ENCODE measurements at places on chromosomes 12 and 14.

DNA sequence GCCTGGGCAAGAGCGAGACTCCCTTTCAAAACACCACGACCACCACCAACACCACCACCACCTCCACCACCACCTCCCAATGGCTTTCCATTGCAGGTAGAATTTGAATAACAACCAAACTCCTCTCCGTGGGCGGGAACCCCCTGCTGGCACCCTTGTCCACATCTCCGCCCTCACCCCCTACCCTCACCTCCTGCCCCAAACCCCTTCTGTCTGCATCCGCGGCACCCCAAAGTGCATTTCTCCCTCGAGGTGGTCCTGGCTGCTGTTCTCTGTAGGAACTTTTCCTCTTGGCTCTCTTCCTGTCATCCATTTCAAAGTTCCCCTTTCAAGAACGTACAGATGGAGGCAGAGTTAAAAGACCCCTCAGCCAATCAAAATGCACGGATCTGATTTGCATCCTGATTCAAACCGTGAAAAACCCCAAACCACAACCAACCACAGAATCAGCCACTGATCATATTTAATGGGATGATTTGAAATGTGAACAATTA, 3.8 kb downstream of the SDSL start:
- DNase-seq: no peak

GRCh38 chr14:81416194-81416952, 16.2 kb upstream of the STON2 start:
- DNase-seq: no peak

DNA sequence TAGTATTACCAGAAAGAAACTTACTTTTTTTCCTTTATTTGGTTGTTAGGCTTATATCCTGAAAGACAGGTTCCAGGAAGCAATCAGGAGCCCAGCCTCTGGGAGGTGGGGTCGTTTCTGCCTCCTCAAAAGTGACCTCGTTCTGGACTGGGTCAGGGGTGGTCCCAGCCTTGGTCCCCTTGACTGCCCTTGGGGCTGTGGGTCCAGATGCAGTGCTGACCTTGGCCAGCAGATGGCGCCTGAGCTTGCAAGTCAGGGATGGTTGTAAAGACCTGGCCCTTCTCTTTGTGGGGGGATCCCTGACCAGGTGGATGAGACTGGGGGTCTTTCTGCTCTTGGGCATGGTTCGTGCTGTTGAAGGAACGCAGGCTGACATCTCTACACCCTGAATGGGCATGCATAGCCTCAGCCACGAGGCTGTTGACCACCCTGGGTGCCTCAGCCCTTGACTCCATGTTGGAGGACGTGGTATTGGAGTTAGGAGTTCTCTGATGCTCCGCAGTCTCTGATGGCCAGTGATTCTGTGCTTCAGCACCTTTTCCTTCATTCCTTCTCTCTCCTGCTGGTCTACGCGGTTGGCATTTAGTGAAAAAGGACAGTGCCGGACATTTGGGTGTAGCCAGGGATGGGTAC, 62.4 kb downstream of the ADCK1 start:
- DNase-seq: peak; percentile 12

DNA sequence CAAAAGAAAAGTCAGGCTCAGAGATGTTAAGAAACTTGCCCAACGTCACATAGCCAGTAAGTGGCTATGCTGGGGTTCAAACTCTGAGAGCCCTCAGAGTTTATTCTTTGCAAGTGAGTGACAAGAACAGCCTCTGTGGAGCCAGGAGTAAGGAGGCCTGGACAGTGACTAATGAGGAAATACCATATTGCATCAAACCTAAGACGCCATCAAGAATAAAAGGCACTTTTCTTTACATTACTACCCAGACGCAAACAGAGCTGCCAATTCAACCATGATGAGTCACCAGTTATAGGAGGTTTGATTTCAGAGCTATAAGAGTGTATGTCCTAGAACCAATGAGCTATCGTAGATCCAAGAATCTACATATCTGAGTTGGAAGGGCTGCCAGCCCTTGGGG, 9.4 kb downstream of the TNFRSF1A start:
- no peak for DNase-seq

GRCh38 chr12:6461401-6462233, 8.9 kb downstream of the VAMP1 start:
- no peak for DNase-seq

DNA sequence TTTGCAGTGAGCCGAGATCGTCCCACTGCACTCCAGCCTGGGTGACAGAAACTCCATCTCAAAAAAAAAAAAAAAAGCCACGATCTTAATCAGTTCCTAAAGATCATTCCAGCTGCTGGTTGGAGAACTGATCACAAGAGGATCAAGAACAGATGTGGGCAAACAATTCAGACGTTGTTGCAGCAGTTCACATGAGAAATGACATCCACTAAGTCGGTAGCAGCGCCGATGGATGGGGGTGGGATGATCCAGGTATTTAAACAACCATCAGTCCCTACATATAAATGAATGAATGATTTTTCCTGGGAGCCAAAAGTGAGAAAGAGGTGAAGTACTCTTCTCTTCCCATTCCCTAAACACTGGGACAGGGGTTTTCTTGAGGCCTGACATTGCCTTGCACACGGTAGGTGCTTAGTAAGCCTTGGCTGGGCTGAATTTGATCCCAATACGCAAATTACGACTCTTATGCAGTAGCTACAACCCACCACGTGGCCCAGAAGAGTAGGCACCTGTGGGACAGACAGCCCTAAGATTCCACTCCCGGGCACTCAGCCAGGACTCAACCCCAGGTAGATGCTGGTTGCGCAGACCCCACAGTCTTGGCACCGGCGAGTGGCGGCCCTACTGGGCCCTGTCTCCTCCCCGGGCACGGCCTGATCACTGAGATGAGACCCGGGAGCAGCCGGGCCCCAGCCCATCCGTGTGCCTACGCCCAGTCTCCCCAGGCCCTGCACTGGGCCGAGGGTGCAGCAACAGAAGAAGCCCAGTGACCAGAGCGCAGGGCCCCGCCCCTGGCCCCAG, 565 bp downstream of the SPRYD3 start:
- DNase-seq: no peak

GRCh38 chr12:52368508-52368907, 1.2 kb upstream of the KRT85 start:
- DNase-seq: no peak

DNA sequence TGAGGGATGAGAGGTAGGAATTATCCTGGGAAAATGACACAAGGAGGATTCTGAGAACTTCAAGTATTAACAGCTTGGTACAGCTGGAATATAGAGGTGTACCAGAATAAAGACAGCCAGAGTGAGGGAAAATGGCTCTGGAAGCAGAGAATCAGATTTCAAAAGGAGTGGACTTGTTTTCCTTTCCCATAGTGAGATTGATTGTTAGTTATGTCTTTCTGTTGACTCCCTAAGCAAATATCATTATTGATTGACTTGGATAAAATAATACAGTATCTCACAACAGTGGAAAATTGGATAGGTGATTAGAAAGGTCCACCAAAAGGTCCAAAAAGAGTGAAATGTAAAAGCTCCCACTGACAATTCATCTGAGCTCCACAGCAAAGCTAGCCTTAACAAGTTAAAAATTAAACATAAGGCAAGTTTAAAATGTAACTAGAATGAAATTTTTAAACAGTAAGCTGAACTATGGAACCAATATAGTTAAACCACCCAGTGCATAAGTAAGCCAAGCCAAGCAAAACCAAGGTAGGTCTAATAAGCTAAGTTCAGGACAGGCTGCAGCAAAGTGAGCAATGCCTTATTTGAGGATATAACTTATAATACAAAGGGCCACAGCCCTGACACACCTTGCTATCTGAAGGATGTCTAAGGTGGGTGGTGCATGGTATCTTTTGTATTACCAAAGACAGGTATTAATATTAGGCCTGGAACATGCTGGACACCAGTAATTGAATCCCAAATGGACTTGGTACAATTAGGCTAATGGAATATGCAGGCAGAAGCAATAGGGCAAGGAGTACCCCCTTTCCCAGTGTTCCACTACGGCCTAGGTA, 21.8 kb downstream of the ENTPD5 start:
- DNase-seq: no peak

DNA sequence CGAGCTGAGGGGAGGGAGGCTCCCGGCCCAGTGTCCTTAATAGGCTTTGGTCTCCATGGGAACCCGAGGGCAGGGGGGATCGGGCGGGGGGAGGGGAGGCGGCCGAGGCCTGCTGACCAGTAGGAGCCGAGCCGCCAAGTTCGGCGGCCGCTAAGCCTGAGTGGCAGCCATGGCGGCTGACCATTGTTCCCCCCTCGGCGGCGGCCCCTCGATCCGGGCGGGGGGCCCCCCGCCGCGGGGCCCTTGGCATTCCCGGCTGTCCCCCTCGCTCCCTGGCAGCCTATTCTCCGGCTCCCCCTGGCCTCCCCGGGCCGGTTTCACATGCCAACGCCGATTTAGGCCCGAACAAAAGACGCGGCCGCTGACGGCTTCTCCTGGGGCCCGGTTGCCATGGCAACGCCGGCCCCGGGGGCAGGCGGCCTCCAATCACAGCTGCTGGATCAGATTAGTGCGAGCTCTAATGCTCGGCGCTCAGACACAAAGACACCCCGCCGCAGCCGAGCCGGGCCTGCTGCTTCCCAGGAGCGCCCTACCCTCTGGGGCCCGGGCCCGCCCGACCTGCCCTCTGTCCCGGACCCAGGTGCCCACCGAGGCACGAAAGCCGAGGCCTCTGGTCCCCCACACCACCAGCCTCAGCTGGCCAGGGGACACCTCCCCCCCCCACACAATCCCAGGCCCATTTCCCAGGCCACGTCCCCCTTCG, 7.3 kb downstream of the MSI1 start:
- DNase-seq: peak; percentile 95

DNA sequence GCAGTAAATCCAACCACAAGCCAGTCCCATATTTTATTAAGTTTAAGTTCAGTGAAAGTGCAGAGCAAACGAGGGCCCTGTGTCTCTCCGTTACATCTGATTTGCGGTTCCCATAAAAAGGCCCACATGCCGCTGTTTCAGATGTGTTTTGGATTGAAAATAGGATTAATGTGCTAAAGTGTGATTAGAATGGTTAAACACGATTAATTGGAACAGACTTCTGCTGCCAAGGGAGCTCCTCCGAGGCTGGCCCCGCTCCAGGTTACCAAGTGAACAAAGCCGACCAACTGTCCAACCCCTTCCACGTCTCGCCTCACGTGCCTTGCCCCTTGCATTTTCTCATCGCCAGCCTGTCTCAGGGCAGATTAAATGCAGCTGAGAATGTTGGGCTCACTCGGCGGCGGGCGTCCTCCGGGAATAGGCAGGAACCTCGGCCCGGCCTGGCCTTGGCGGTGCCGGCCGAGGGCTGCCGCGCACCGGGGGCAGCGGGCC, 166.5 kb upstream of the GSC start:
- DNase-seq: no peak

- no peak for DNase-seq
These were observed 86.7 kb downstream of the PTGER2 start for GRCh38 chr14:52400846-52401245.

DNA sequence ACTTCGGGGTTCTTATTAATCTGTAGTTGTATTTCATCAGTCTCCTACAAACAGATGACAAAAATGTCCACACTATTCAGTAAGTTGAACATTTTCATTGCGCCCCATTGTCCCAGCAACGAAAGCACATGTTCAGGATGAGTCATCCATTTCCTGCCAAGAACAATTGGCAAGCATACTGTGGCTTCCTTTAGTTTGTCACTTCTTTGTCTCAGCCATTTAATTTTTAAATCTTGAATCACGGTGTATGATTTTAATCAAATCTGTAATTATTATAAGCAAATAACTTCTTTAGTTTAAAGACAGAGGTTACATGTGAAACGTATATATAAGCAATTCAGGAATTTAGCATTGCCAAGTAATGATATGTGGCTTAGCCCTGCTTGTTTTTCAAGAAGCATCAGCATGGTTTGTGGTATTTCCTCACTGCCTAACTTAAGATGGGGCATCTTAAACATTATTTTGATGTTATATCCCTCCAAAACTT, 211.3 kb upstream of the KRR1 start:
- no peak for DNase-seq

- DNase-seq: no peak
These were observed 4.7 kb downstream of the TMEM263 start for GRCh38 chr12:106960443-106960842.

Data from NCI-H187 (cell line).